ENCODE measurements at places on chromosomes 2 and 18.
A peak's percentile ranks its signal among the peaks of the same experiment; 100 is the strongest.

- DNase-seq = no peak
Observed at GRCh38 chr2:46985512-46985911, 69.9 kb upstream of the MCFD2 start.

DNA sequence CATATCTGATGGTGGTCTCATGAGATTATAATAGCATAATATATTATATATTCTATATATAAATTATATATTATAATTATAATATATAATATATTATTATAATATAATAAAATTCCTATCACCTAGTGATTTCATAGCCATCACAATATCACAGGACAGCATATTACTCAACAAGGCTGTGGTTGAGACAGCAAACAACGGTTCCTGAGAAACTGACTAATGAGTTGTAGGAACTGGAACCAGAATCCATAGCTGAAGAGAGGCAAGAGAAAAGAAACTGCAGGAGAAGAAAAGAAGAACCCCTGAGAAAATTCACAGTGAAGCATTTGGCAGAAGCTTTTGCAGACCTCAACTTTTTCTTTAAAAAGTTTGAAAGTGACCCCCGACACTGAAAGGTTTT lies 84.0 kb downstream of the BCL2L11 start:
- DNase-seq = no peak

DNA sequence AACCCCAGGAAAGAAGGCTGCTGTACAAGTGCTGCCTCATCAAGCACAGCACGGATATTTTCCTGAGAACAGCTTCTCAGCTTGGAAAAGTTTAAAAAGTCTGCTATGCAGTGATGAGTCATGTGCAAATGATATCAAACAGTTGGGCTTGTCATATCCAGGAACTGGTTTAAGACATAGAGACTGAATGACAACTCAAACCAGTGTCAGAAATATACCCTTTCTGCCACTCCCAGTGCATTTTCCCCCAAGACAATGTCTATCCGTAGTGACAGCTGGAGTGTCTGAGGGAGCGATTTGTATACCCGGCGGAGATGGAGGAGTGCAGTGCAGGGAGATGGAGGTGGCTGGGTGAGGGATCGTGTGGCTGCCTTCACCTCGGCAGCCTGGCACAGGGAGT lies 28.2 kb downstream of the SOX11 start:
- DNase-seq = peak; percentile 65

- DNase-seq = peak; percentile 5
Observed at GRCh38 chr2:40844353-40845277, 392.7 kb upstream of the SLC8A1 start.

DNA sequence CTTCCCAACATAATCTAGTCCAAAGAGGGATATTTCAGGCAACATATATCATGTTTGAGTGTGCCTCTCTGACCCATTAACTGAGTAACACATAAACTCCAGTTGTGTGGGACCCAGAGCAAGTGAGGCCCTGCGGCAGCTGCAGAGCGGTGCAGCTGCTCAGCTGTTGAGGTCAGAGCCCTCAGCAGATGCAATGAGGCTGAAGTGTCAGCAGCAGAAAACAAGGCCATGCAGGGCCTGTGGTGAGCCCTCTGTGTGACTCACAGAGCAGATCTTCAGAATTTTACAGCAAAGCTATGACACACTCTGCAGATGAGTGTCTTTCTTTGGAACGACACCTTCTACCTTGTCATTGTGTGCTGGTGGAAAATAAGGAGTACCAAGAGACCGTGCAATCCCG lies 168.5 kb downstream of the CBLN2 start:
- DNase-seq = peak; percentile 76

GRCh38 chr2:159196393-159196925 lies 90.0 kb downstream of the WDSUB1 start:
- no peak for DNase-seq

DNA sequence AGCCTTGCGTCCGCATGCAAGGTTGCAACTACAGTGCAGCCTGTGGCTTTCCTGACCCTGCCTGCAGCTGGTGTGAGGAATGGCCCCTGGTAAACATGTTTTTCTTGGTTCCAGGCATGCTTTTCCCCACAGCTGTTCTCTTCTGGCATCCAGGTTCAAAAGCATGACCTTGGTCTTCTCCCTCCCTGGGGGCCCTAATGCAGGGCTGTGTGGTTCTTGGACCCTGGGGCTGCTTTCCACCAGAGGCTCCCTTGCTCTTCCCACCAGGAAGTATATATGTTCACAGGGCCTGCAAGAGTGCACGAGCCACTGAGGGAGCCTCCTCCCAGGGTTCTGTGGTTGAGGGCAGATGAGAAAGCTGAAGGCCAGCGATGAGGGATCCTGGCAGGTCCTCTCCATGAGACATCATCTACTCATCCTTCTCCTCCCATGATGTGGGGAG lies 125.9 kb downstream of the BCL2L11 start:
- no peak for DNase-seq

GRCh38 chr2:73307720-73308119 lies 14.4 kb upstream of the EGR4 start:
- DNase-seq = no peak

- no peak for DNase-seq
Observed at GRCh38 chr2:236550701-236551465, 18.7 kb upstream of the ACKR3 start.

- no peak for DNase-seq
Observed at GRCh38 chr2:169047256-169048250, 16.4 kb upstream of the ABCB11 start.

- DNase-seq = no peak
Observed at GRCh38 chr2:162308747-162309503, 9.6 kb downstream of the IFIH1 start.

- DNase-seq = no peak
Observed at GRCh38 chr2:41413813-41414485, 633.9 kb upstream of the PKDCC start.

DNA sequence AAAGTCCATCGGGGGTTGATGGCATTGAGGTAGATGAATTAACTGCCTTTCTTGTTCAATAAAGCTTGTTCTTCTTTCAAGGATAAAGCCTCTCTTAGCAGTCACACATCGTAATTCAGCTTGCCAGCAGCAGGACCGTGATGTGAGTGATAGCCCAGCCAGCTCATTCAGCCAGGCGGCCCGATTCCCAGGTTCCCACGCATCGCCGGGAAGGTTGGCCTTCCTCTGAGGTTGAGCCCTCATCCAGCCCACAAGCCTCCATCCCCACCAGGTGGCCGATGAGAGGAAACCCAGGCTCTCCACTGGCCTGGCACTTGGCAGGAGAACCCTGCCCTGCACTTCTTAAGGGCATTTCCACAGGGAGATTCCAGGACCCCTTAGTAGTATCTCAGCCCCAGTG lies 4.7 kb downstream of the AGAP1 start:
- DNase-seq = peak; percentile 37

- DNase-seq = no peak
Observed at GRCh38 chr18:65817178-65817577, 66.4 kb downstream of the CDH7 start.

DNA sequence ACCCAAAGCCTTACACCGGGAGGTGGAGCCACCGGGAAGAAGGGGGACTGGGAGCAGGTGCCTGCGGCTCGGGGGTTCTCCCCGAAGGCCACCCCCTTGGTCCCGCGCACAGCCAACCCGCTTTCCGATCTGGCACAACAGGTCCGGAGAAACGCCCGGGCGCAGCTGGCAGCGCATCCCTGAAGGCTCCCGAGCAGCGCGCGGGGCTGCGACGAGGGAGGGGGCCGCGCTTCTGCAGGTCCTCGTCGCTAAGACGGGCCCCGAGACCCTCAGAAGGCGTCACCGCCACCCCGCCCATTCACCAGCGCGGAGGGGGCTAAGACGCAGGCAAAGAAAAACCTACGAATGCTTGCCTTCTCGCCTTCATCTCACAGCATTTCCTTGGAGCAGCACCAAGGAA lies 1.8 kb downstream of the CBLN2 start:
- DNase-seq = peak; percentile 5

GRCh38 chr2:124804014-124804940 lies 779.2 kb downstream of the CNTNAP5 start:
- DNase-seq = no peak

DNA sequence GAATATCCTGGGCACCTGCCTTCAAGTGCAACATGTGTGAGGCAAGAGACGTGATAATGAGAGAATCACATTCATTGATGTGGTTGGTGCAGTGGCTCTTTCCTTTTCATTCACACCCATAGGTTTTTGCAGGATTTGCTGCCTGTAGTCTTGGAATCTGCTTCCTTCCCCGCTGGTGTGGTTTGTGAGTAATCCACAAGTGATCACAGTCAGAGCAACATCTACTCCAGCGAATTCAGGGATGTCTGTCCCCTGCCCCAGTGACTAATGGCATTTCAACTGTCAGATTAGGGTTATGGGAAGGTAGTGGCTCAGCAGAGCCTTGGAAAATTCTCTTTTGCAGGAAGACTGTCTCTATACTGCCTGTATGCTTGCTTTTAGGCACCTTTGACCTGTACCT lies 225.5 kb upstream of the RBMS1 start:
- peak; percentile 56 for DNase-seq

GRCh38 chr18:38752430-38752829 lies 1186.8 kb upstream of the CELF4 start:
- no peak for DNase-seq

DNA sequence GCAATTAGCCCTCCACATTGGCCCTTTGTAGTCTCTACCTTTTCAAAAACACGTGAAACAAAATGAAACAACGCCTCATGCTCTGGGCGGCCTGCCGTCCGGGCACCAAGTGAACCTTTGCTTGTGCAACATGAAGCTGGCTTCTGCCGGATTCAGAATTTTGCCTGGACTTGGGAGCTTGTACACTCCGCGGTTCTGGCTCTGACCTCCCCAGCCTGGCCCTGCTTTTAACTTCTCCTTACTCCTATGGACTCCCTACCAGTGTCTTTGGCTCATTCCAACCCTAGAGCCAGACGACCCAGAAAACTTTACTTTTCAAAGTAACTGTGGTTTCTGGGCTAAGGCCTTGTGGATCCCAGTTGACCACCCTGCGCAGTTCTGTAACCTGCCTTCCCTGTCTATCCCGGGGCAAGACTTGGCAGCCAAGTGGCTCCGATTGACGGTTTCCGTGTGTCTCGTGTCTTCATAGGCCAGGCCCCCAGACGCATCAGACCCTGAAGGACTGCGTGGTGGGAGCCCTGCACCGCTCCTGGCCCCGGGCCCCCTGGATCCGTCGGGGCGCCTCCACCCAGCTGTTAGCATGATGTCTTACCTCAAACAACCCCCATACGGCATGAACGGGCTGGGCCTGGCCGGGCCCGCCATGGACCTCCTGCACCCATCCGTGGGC lies 1.9 kb downstream of the OTX1 start:
- DNase-seq = no peak

DNA sequence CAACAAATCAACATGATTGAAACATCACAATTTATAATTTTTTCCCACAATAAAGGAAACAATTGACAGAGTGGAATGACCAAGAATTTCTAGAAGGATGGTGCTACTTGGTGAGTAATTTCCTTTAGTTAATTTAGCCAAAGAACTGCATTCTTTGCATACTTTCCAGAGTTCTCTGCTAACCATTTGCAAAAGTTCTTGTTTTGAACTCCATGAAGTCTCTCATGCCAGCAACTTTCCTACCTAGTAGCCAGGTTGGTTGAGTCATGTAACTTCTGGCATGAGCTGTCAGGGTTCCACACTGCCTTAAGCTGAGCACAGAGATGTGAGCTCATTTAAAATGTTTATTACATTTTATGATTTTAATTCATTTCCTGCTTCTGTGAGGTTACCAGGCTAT lies 539.6 kb downstream of the PID1 start:
- DNase-seq = peak; percentile 87

DNA sequence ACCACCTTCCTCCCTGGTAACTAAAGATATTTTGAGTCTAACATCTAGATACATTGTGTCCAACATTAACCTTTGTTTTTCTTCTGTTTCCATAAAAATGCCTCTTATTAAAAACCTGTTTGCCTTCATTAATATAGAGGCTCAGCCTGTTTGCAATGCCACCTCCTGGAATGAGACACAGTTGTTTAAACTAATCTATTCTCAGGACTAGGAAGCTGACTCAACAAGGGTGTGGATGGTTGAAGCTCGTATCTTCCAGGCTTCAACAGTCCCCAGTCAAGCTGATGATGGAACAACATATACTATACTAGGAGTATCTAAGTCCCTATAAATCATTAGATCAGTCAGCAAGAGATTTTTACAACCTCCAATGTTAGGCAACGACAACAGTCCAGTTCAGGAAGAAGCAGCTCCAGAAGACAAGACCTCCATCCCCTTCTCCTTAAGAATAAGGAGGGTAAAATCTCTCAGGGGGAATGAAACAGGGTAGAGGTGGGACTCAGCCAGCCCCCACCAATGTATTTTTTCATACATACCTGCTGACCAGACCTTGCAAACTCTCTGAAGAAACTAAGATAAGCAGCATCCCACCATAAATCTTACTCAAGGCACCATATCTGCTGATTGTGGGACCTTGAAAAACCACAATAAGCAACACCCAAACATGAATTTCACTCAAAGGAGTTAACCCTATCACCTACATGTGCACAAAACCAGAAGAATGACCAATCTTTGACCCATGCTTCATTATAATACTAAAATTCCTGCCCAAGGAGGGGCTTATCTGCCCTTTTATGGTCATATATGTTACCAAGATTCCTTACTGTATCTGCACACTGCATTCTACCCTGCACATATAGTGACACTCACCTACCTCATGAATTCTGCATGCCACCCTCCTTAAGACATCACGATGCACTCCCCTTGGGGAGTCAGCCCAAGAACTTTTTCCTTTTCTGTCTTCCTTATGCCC lies 21.4 kb downstream of the ZNF24 start:
- DNase-seq = no peak

- DNase-seq = no peak
Observed at GRCh38 chr2:20551260-20551944, 99.5 kb downstream of the HS1BP3 start.
